ENCODE measurements at places on chromosomes 2 and 18. TPM values are rescaled to one million over a fixed set of nuclear protein-coding genes. Genes with fewer than 3 reads are reported as not detected.

POTEC gene
- total RNA-seq = not detected

GRCh38 chr18:74290794-74291471 is 830 bp downstream of the CYB5A start:
- DNase-seq = no peak

DNA sequence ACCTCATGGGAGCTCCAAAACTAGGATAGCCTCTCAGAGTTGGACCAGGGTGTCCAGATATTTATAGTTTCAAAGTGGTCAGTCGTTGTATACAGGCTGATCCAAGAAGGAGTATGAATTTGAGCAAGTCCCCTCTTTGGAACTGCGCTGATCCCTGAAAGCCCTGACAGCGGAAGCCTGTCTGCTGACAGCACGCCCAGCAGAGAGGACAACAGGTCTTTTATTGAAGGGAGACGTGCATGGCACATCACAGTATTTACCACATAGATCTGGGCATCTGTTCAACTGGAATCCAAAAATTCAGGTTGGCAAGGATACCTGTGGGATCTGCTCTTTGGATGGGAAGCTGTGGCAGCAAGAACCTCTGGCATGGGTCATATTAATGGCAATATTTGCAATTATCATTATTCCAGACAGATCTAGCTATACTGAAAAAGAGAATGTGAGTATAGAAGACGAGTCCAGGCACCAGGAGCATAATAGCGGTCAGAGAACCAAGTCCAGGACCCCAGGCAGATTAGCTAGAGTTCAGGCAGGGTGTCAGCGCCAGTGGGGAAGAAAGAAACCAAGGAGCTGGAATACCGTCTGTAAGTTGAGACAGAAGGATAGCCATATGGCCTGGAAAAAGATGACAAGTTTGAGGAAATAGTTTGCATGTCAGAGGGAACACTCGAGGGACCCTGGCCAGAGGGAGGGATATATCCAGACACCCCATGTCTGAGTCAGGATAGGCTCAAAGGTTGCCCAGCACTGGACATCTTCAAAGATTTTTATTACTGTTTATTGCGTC is 260.4 kb upstream of the FANCL start:
- no peak for DNase-seq

- DNase-seq = no peak
Measured at GRCh38 chr18:58908006-58908405, 43.3 kb downstream of the ZNF532 start.

GRCh38 chr18:30265190-30265589 is 777.4 kb downstream of the DSC3 start:
- no peak for DNase-seq

DNA sequence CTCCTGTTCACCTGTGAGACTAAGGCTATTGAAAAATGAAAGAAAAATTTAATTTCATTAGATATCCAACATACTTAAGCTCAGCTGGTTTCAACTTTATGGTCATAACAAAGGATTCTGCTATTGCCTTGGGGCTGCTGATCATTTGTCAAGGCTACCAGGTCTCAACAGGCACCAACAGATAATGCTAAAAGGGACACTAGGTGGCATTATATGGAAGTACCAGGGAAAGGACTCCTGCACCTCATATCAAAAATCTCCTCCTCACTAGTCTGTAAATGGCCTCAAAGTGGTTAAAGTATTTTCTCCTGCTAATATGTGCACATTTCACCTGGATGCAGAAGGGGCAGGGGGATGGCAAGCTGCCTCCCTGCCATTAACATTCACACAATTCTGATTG is 167.9 kb upstream of the REG3A start:
- no peak for DNase-seq

IL1B gene
- 8.9 TPM for total RNA-seq

GAREM1 gene
- total RNA-seq = 0.82 TPM

GRCh38 chr2:121776885-121777698 is 21.6 kb downstream of the TSN start:
- DNase-seq = no peak

HOXD12 gene
- not detected for total RNA-seq

DNA sequence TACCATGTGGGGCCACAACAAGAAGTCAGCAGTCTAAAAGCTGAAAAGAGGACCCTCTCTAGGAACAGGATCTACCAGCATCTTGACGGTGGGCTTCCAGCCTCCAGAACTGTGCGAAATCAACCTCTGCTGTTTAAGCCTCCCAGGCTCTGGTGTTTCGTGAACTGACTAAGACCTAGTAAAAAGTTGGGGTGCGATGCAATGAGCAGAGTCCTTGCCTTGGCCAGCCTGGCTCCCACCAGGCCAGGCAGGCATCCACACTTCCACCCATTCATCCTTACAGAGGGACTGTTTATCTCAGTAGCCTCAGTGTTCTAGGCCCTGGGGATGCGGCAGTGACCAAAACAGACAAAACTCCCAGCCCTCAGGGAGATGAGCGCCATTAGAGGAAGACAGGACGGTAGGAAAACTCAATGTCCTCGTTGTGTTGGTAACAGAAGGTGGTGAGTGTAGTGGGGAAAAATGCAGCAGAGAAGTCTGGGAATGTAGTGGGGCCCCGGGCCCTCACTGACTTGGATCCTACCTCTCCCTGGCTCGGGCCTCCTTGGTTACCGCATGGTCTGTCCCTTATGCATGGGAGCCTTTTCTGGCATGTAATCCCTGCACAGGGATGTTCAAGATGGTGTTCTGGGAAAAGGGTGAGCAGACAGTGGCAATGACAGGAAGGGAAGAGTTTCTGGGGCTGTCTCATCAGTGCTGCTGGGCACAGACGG is 271.8 kb upstream of the HS6ST1 start:
- no peak for DNase-seq

UGT1A6 gene
- not detected for total RNA-seq

DNA sequence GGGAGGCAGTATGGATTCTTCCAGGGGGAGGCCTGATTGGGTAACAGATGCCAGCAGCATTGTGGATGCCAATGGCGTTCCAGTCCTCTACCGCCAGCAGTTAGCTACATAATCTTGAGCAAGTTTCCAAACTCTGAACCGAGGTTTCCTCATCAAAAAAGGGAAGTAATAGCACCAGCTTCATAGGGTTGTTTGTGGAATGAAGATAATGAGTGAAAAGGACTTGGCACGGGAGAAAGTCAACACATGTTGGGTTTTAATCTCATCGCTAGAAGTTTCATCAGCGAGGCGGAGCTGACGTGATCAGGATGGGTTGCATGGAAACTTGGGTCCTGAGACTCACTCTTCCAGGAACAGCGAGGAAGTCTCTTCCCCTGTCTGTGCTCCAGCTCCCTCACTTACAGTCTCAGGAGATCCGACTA is 266.7 kb downstream of the SH3BP4 start:
- no peak for DNase-seq

DNA sequence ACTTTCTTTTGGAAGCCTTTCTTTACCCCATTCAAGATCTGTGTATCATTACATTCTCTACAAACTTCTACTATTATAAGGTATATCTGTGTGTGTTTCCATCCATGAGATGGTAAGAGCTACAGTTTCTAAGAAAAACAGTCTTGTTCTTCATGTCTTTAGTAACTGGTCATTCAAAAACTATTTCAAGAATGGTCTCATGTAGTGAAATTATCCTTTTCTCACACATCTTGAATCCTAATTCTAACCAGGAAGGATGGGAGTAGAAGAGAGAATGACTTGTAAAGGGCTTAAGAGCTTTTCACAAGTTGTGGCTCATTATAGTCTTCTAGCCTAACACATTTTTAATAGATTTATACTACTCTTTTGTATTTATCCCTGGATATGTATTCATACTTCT is 47.3 kb downstream of the ROCK1 start:
- DNase-seq = no peak

BIN1 gene
- 72.2 TPM for total RNA-seq

GRCh38 chr2:190637281-190637734 is 11.6 kb upstream of the NAB1 start:
- no peak for DNase-seq

- DNase-seq = no peak
Measured at GRCh38 chr18:52670896-52671295, 330.9 kb downstream of the DCC start.

SLC5A7 gene
- not detected for total RNA-seq

DNA sequence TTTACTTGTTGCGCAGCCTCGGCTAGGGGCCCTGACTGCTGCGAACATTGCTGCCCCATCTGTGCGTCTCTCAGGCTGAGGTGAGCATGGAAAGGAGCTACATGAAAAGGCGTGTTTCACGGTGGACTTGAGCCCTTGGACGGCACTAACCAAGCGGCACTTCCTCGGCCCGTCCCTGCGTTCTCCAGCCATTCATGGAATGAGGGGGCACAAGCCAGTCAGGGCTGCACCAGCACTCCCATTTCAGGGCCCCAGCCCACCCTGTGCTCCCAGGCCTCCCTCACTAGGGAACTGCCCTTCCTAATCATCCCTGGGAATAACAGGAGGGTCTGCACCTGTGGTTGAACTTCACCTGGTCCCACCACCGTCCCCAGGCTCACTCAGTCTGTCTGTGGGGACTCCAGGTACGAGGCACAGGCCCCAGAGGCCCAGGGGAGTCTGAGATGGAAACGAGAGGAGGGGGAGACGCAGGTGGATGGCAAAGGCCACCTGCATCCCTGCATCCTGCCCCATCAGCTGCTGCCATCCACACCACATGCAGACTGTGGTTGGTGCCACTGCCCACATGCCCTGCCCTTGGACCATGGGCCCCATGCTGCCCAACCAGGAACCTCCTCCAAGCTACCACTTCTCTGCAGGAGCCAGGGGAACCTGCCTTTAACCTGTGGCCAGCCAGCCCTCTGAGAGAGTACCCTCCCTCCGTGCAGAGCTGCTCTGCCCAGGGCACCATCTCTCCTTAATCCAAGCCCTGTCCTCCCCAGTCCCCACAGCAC is 99.7 kb downstream of the EIPR1 start:
- no peak for DNase-seq

DGKD gene
- 10.3 TPM for total RNA-seq

SLC9A4 gene
- not detected for total RNA-seq

DNA sequence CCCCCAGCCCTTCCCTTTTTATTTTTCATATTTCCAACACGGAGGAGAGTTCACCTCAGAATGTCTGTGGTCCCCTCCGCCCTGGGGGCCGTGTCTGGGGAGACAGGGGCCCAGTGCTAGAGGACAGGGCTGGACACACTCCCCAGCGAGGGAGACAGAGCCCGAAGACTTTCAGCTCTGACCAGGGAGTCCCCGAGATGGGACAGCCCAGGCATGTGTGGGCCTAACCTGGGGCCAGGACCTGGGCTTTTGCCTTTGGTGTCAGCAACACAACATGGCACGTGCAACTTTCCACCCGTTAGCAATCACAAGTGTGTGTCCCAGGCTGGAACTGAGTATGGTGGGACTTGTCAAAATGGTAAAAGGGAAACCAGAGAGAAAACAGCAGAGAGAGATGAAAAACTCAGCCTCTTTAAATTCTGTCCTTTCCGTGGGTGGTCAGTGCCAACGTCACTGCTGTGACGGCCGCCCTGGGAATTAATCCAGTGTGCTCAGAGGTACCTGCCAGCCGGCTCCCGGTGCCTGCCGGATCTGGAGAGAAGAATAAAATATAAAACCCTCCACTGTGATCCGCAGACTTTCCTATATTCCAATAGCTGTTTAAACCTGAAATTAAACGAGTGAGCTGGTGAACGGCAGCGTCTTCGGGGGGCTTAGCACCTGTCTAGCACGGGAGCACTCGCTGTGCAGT is 245.8 kb downstream of the EIPR1 start:
- DNase-seq = no peak

HOXD13 gene
- not detected for total RNA-seq

PROKR1 gene
- not detected for total RNA-seq

DNA sequence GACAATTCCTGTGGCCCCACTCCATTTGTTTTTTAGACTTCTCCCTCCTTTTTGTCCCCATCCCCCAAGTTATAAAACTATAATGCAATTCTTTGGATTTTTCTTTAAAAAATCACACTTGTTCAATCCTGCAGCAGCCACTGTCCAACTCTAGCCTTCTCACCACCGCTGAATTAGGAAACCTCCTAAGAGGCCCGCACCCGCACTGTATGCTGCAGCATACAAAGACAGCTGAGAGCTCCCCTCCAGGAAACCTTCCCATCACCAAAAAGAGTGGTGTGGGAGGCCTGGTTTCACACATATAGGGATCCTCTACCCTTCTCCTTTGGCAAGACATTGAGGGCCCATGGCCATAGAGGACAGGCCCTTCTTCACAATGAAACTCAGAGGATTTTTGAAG is 2.9 kb downstream of the PCGF1 start:
- DNase-seq = no peak

DNA sequence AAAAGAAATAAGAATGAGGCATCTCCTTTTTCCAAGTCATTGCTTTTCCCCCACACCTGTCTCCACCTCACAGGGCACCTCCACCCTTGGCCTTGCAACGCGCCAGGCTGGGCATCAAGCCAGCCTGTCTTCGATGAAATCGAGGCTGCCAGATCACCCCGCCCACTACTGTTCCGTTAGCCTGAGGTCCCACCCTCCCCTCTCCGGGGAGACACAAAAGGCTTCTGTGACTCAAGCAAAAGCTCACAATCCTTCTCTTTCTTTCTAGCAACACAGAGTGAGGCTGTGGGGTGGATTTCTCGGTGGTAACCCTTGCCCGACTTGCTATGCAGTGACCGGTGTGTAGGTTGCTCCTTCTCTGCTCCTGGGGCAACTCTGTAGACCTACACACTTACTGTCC is 9.9 kb downstream of the TNP1 start:
- no peak for DNase-seq

DNA sequence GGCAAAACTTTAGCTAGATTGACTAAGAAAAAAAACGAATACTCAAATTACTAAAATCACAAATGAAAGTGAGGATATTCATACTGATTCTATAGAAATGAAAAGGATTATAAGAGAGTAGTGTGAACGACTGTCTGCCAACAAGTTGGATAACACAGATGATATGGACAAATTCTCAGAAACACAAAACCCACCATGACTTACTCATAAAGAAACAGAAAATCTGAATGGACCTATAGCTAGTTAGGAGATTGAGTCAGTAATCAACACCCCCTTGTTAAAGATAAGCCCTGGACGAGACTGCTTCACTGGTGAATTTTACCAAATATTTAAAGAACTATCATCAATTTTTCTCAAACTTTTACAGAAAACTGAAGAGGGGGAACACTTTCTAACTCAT is 108.8 kb upstream of the TMEM200C start:
- no peak for DNase-seq

CCDC85A gene
- total RNA-seq = 8.0 TPM

- DNase-seq = no peak
Measured at GRCh38 chr2:213923543-213923942, 487.3 kb upstream of the VWC2L start.

CYP26B1 gene
- total RNA-seq = 0.44 TPM

GRCh38 chr2:144227427-144228105 is 292.4 kb downstream of the ZEB2 start:
- no peak for DNase-seq

GALNT3 gene
- total RNA-seq = 3.2 TPM
